ENCODE measurements at places on chromosomes 12 and 14. TPM values are rescaled to one million over a fixed set of nuclear protein-coding genes. Genes with fewer than 3 reads are reported as not detected.

GRCh38 chr14:74702293-74702692 is 10.6 kb downstream of the AREL1 start:
- no peak for DNase-seq

DNA sequence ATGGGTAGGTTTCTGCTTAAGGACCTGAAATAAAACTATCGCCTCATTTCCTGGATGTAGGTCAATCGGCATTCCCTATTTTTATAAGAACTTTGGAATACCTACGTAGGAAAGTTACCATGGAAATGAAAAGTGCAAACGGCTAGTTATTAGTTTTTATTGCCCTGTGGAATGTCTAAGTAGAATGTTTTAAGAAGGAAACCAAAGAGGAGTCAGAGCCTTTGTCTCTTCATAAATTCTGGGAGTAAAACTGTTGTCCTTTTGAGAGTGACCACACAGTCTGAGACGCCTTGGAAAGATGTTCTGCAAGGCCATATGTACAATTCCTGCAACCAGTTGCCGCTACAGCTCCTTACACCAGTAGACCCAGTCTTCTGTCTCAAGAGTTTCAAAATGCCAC is 176.0 kb upstream of the SEL1L start:
- no peak for DNase-seq

DNA sequence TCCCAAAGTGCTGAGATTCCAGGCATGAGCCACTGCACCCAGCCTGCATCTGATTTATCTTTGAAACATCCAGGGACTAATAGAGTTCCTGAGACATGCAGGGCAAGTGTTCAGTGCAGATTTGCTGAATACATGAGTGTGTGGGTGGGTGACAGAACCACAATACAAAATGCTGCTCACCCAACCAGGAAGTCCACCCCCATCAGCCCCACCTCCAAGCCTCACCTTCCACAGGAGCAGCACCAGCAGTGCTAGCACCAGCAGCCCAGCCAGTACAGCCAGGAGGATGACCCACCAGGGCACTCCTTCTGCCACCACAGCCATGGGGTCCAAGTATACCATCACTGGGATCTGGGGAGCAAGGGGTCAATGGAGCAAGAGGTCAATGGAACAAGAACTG is 20.0 kb downstream of the ITGA7 start:
- DNase-seq: no peak

Gene PLBD1
- total RNA-seq: 41.3 TPM

Gene CMKLR1
- 1.7 TPM for total RNA-seq
